ENCODE measurements at places on chromosomes 1 and 21.

- no peak for DNase-seq
Measured at GRCh38 chr1:78690516-78690915, 40.9 kb downstream of the IFI44 start.

GRCh38 chr1:74426208-74426937 is 86.0 kb downstream of the LRRC53 start:
- no peak for DNase-seq

DNA sequence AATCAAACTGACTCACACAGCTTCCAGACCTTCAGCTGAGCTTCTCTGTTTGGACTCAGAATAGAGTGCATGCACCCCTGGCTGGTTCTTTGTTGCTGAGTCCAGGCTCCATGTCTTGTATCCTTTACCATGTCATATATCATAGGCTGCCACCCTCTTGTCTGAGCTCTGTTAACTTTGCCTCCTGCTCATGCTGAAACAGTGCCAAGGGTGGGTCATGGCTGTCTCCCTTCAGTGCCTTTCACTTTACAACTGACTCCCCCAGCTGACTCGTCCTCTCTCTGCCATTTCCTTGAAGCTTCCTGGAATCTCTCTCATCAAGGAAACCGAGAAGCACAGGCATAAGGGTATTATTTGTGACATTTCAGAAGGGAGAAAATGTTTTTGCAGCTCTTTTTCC is 885.3 kb downstream of the TTLL7 start:
- DNase-seq: no peak

DNA sequence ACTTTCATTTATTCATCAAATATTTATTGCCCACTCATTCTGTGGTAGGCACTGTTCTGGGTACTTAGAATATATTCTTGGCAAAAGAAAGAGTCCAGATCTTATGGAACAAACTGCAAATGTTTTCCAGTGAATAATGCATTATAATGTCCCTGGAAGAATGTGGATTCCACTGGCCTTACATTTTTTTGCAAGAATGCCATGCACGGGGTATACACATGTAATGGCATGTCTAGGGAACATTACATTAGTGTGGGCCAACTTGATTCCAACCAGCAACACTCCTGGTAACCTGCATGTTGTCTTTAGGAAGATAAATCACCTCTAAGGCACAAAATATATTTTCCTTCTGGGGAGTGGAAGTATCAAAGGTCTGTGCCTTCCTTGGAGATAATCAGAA is 33.0 kb upstream of the IFI44L start:
- no peak for DNase-seq

DNA sequence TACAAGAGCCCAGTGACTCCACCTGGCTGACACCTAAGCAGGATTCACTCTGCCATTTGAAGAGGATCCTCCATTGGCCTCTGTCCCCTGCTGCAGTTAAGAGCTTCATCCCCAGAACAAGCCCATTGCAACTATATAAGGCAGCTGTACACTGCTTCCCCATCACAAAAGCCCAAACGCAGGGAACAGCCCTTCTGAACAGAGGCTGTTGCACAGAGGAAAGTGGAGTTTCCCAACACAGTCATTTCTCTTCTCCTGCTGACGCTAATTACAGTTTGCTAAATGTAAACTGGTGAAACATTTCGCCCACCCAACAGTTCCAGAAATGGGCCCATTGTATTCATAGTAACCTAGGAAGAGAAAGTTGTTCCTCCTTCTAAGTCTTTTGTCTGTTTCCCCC is 455.8 kb upstream of the DAB1 start:
- no peak for DNase-seq

- no peak for DNase-seq
Measured at GRCh38 chr1:183632114-183632513, 3.5 kb downstream of the ARPC5 start.

DNA sequence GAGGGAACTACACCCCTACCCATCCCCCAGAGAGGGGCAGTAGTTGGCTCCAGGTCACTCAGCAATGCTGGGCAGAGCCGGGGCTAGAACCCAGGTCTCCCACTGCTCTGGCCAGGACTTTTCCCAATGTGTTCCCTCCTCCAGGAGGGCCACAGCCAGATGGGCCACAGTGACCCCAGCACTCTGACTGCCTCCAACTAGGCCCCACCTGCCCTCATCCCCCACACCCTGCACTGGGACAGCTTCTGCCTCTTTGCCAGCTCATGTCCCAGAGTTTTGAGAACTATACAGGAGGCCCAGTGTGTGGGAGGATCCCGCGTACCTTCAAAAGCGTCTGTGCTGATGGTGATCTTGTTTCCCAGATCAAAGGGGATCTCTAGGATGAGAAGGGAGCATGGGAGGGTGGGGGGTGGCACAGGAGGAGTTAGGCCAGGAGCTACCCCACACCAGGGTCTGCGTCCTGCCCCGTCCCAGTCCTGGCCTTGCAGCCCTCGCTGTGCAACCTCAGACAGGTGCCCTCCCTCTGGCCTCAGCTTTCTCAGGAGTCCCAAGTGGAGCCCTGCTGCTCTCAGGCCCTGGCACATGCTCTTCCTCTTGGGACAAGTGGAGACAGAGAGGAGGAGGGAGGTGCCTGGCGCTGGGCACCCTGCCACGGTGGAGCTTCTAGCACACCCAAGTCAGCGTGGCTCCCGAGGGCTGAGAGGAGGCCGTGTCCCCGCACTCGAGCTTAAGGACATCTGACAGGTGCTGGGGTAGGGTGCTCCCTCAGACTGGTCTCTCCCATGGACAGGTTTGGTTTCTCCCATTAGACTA is 22.0 kb downstream of the MYOM3 start:
- DNase-seq: no peak

DNA sequence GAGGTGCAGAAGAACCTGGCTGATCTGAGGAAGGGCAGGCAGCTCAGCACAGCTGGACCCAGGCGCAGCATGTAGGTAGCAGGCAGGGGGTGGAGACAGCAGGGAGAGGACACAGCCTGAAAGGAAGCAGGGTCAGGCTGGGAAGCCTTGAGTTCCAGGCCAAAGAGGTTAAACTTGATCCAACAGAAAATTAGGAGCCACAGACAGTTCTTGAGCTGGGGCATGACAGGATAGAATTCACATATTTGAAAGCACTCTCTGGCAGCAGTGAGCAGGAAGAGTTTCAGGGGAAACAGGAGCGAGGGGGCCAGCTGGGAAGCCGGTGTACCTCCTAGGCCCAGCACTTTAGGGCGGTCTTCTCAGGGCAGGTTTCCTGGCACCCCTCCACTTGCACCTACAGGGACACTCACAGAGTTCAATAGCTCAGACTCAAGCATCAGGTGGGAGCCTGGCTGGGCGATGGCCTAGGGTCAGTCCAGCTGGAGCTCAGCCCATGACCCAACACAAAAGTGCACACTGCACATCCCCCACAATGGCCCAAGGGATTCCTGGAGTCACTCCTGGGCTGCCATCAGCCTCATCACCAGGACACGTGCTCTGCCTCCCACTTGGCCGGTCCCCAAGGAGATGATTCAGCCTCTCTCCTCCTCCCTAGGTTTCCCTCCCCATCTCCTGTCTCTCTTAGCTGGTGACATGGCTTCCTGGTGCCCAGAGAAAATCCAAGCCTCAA is 22.7 kb downstream of the MATN1 start:
- DNase-seq: peak; percentile 25

DNA sequence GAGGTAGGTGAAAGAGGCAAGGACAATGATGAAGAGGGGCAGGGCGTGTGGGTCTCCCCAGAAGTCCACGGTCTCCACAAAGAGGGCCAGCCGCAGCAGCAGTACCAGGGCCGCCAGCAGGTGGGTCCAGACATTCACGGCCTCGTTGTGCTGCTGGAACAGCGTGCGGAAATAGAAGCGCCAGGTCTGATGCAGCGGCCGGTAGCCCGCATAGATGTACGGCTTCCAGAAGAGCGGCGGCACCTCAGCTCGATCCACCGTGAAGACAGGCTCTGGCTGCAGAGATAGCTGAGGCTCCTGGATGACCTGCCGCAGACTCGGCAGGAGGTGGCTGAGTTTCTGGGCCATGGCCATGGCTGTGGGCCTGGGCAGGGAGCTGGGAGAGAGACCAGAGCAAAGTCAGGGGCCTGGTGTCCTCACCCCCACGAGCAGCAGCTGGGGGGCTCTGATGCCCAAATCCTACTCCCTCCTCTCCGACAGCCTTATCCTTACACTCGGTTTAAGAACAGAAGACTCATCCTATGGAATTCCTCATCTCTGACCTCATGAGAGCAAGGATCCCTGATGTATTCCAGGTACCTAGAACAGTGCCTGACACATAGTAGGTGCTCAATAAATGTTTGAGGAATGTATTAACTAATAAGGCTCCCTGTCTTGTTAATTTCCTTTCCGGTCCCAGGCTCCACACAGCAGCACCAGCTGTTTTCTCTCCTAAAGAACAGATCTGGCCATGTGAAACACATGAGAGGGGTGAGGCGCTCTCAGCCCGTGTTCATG is 4.4 kb upstream of the AUNIP start:
- no peak for DNase-seq

DNA sequence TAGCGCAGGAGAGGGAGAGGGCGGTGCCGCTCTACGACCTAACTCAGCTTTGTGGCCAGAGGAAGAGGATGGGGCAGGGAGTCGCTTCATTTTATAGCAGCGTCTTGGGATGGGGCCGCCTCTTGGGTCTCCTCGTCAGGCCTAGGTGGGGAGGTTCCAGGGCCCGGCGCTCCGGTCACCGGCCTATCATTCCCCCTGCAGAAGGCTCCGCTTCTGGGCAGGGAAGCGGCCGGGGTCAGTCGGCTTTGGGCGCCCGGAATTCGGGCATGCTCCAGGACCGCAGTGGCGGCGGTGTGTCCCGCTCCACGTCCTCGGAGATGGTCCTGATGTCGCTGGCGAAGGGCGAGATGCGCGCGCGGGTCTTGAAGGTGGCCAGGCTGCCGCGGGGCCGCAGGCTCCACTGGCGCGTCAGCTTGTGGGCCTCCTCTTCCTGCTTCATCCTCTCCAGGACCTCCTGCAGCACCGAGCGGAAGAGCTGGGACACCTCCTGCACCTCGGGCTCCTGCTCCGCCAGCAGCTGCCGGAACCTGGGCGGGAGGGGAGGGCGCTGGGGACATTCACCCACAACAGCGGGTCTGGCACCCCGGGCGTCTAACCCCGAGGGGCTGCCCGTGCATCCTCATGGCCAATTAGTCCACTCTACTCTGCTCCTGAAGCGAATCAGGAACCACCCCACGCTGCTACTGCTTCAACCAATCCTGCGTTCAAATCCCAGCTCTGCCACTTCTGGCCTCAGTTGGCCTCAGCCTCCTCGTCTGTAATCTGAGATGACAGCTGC is 13.0 kb downstream of the RD3 start:
- DNase-seq: no peak

- no peak for DNase-seq
Measured at GRCh38 chr1:201503397-201504176, 3.3 kb downstream of the CSRP1 start.

DNA sequence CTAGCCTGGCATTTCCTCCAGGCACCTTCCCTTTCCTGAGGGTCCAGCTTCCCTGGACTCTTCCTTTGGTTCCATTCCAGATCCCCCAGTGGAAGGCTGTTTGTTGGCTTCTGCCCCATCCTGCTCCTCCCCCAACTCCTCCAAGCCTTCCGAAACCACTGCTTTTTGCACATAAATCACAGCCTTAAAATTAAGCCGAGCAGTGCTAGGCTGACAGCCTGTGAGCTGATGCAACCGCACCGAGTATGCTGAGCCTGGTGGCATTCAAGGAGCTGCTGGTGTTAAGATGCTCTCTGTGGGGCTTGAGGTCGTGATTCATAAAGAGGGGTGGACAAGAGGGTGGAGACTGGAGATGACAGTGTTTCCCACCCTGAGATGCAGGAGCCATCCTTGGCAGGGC is 266.6 kb upstream of the C1orf174 start:
- DNase-seq: no peak

DNA sequence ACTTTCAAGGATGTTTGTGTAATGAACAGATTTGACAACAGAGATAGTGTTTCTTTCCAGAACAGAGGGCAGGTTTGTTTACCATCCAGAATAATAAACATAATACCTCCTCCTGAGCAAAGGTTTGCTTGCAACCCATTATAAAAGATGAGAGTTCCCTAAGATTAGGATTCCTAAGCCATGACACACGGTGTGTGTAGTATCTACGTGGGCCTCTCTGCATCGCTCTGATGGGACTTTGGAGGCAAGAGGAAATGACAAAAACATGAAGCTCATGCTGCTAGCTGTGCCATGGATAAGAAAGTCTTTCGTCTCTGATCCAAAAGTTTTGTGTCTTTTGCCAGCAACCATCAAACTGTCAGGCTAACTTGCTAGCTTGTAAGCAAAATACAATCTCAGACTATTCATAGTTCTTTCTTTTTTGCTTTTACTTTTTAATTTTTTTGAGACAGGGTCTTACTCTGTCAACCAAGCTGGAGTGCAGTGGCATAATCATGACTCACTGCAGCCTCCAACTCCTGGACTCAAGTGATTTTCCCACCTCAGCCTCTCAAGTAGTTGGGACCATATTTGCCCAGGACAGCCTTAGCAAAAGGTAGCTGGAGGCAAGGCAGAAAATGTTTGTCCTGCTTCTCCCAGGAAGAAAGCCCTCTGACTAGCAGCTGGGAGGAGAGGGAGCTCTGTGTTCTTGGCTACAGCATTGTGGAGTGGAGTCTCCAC is 81.1 kb downstream of the LHX4 start:
- DNase-seq: peak; percentile 22

DNA sequence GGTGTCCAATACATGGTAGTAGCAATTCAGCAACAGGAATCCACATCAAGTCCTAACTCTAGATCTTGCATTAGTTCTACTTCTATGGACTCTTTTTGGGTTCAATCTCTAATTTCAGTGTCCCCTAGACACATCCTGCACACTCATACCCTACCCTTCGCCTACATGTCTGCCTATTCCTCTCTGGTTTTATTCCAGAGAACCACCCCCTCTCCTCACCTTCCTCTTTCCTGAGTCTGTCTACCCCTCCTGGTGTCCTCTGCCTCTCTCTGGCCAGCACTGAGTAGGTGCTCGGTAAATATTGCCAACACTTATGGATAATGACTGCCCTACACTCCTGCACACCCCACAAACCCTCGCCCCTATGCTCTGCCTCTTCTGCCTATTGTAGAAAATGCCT is 9.5 kb downstream of the TAL1 start:
- DNase-seq: no peak

DNA sequence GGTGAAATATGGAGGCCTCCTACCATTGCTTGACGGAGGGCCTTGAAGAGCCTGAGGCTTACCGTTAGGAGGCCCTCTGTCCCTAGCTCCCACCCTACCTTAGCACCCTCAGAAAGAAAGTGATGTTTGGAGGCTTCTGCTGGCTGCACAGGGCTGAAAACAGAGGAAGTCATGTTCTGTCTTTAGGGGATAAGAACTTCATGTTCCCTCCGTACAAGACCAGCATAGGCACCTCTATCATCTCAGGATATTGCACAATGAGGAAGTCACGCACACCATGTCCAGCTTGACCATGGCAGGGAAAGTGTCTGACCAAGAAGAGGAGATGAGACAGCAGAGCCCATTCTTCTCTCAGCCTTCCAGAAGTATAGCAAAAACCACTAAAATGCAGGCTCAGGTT is 13.8 kb downstream of the ADORA3 start:
- DNase-seq: no peak

- DNase-seq: no peak
Measured at GRCh38 chr1:17053086-17053684, 647 bp downstream of the SDHB start.

- DNase-seq: no peak
Measured at GRCh38 chr21:26117972-26118367, 52.6 kb downstream of the APP start.

Measured in ACHN (cell line).